ENCODE measurements at places on chromosomes 5 and 9. TPM values are rescaled to one million over a fixed set of nuclear protein-coding genes. Genes with fewer than 3 reads are reported as not detected.
A peak's percentile ranks its signal among the peaks of the same experiment; 100 is the strongest.

DNA sequence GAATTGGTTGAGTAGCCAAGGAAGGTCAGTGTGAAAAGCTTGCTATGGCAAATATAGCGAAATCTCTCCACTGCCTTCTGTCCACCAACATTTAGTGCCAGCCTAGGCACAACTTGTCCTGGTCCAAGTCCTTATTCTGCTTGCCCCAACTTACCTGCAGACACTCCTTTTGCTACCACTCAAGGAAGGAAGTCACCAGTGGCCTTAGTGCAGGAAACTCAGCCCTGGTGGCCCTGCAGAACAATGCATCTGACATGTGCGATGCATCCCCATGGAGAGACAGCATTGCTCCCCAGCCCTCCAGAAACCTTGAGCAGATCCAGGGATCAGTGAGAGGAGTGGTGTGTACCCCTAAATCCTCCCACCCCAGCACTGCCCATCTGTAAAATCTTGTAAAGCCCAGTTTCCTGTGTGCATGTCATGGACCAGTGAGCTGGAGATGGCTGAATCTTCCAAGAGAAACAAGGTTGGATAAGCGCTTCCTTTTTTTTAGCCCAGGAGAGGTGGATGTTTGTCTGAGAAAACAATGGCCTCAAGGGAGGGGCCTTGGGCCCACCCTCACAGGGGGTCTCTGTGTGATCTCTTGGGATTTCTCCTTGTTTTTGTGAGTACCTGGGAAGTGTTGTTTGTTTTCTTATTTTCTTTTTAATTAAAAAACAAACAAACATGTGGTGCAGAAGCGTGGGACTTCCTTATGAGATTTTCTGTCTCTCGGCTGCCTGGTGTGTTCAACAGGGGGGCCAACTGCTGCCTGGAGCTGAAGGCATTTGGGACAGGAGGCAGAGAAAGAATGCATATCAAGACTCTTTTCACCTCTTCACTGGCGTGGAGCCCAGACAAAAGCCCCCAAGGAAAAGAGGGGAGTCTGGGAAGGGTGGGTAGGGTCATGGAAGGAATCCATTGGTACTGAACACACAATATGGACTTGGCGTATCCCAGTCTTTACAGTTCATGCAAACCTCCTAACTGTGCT is 3.6 kb downstream of the FOXI1 start:
- DNase-seq: no peak

GRCh38 chr9:130866474-130866965 is 30.1 kb downstream of the QRFP start:
- peak; percentile 22 for DNase-seq

DNA sequence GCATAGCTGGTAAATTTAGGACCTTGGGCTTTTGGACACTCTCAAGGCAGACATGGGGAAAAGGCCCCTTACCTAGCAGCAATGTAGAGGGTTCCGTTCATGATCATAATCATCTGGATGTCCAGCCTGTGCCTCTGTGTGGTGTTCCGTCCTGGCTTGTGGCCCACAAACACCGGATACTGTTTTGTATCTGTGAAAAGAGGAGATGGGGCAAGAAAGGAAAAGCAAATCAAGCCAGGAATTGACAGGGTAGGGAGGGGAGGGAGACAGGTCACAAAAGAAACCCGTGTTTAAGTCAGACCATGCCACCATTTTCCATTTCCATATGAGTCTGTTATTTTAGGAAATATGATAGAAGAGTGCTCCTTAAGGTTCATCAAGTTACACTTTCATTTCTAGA is 72.5 kb downstream of the SEMA6A start:
- no peak for DNase-seq

- no peak for DNase-seq
These were observed 131.3 kb upstream of the PPP1R26 start for GRCh38 chr9:135348076-135348787.

- DNase-seq: no peak
These were observed 124.3 kb upstream of the NR3C1 start for GRCh38 chr5:143527808-143528207.

DNA sequence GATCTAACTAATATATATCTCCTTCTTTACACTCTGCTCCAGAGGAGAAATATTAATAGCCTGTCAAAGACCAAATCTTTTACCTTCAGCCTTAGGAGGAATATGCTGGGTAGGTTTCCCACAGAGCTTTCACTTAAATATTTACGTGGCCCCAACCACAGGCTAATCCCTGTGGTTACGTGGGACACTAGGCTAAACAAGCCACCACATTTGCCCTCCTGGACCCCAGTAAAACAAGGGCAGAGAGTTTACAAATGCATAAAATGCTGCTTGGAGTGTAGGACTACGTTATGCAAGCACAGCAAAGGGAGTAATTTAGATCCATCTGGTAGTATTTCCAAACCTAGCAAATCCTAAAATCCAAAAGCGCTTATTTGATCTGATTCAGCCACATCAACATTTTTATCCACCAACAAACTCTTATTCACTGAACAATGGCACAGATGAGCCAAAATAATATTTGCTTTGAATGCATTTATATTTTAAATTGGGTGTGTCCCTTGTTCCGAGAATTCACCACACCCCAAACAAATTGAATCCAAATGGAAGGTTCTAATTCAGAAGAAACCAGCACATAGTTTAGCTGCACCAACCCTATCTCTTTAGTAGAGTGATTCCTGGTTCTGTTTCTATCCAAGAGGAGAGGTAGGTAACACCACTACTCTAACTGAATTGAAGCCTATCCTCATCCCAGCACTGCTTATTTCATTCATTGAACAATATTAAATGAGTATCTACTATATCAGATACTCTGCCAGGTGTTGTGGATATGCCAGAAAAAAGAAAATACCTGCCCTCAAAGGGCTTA is 179.0 kb downstream of the TSSK1B start:
- no peak for DNase-seq

DNA sequence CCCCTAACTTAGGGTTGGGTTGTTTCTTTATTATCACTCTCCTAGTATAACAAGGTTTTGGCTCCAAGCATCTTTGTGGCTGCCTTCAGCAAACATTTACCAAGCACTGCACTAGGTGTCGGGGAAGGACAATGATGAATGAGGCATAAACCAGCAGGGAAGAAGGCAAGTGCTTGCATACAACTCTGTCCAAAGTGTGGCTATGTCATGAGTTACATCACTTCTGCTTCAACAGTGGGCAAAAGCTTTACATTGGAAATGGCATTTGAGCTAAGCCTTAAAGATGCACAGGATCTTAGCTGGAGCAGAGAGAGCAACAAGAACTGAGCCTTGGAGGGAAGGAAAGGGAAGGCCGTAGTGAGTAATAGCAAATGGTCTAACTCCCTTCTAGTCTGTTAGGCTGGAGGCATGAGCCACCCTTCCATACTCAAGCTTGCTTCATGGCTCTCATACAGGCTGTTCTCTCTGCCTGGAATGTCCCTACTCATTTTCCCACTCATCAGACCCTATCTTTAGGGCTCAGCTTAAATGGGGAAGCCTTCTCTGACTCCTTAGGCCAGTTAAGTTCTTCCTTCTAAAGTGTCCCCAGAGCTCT is 121.8 kb downstream of the SEMA6A start:
- no peak for DNase-seq

DNA sequence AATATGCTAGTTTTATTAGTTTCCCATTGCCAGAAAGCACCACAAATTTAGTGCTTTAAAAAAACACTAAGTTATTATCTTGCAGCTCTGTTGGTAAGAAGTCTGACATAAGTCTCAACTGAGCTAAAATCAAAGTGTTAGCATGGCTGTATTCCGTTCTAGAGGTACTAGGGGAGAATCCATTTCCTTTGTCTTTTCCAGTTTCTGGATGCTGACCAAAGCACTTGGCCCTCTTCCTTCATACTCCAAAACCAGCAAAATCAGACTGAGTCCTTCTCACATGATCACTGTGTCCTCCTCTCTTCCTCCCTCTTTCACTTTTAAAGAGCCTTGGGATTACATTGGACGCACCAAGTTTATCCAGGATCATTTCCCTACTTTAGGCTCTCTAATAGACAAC is 9.5 kb downstream of the CDH18 start:
- DNase-seq: no peak

DNA sequence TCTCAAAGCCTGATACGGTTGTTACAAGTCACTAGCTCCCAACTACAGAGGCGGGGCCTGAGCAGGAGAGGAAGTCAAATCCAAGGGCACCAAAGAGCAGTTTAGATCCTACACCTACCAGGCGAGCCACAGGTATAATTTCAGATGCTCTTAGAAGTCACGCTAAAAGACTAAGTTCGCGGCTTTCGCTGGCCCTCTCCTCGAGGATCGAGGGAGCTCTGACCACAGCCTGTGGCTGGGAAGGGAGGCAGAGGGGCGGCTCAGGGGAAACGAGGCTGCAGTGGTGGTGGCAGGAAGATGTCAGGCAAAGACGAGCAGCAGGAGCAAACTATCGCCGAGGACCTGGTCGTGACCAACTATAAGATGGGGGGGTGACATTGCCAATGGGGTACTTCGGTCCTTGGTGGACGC is 48.6 kb downstream of the SEMA4D start:
- no peak for DNase-seq

DNA sequence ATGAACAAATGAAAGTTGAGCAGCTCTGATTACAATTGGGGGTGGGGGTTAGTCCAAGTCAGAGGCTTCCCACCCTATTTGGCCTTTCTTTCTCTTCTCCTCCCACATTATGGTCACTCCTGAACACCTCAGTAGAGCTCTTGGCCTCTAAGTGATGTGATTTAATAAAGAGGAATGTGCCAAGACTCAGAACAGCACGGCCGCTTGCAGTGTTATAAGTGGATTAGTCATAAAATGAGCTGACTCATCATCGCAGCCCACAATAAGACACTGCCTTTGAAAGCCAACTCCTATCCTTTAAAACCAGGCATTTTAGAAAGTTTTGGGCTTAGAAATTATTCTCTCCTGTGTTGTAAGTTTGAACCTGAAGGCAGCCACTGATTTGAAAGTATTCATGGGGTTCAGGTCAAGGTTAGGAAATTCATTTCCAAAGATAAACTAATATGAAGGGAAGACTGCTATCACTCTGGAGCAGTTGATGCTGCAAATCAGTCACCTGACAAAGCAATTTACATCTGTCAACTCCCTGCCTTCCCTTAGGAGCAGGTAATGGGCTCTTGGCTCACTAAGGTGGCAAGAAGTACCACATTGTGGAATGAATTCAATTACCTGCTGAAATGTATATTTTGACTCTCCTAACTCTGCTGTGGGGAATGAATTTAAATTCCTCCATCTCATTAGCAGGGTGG is 283.6 kb upstream of the NMUR2 start:
- no peak for DNase-seq

DNA sequence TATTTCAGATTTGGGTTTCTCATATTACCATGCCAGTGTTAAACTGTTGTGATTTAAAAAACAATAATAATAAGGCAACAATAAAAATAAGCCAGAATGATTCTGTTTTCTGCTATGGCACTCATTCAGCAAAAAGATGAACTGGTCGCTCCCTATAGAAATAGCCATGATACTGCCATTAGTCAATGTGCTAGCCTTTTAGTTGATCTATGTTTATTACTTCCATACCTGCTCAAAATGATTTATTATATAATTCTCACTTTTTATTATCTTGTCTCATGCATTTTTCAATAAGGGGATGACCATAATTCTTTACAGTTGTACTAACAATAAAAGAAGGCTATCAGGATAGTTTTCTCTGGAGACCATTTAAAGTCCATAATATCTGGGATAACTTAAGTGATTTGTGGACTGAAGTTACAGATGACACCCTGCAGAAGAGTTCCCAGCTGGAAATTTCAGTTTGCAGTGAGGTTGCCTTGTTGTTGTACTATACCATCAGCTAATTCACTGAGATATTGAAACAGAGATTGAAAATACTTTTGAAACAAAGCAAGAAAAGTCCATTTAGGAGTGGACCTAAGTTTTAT is 334.3 kb downstream of the GABRB2 start:
- DNase-seq: no peak

GRCh38 chr5:143024228-143024920 is 254.2 kb downstream of the ARHGAP26 start:
- no peak for DNase-seq

DNA sequence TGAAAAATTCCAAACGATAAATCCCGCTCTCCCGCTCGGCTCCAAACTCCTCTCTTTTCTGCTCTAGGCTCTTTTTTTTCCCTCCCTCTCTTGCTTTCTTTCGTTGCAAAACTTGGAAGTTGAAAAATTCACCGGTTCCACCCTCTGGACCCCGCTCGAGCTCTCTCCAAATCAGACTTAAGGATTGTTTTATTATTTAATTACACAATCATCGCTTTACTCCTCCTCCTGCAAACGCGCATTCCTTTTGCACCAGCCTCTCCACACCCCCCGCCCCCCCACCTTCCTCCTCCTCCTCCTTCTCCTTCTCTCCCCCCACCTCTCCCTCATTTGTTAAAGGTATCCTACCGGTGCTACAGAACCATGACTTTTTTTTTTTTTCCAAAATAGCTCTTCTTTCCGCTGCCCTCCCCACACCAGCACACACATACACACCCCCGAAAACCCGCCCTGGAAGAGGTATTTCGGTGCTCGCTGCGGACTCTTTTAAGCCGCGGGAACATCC is 535 bp upstream of the NFIB start:
- no peak for DNase-seq

DNA sequence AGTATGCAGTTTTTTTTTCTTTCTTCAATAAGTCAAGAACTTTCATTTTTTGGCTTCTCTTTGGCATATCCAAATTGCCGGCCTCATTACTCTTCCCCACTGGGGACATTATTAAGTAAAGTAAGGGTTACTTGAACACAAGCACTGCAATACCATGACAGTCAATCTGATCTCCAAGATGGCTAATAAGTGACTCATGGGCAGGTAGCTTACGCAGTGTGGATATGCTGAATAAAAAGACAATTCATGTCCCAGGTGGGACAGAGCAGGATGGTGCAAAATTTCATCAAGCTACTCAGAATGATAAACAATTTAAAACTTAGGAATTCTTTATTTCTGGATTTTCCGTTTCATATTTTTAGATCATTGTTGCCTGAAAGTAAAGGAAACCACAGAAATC is 671.8 kb downstream of the ACTL7B start:
- no peak for DNase-seq

GRCh38 chr5:132410451-132411303 is 41.2 kb downstream of the SLC22A5 start:
- DNase-seq: peak; percentile 90

- DNase-seq: no peak
These were observed 1002.7 kb upstream of the DMAC1 start for GRCh38 chr9:8802242-8802641.

GNA14 gene
- total RNA-seq: not detected

CARTPT gene
- total RNA-seq: not detected

TAF11L13 gene
- not detected for total RNA-seq

PDCD1LG2 gene
- total RNA-seq: 0.11 TPM

MYMK gene
- total RNA-seq: not detected

TRAF1 gene
- total RNA-seq: 61.7 TPM

OLFML2A gene
- total RNA-seq: not detected

PCDHGA3 gene
- not detected for total RNA-seq

TAS2R1 gene
- total RNA-seq: not detected

CDKN2B gene
- total RNA-seq: not detected

TMEM174 gene
- not detected for total RNA-seq

All from CD4-positive, alpha-beta T cell (primary cell).